ENCODE measurements at places on chromosomes 12 and 14. TPM values are rescaled to one million over a fixed set of nuclear protein-coding genes. Genes with fewer than 3 reads are reported as not detected.

The FRMD6 gene
- 134 TPM for total RNA-seq

The SLC5A8 gene
- not detected for total RNA-seq

The GPRC5D gene
- total RNA-seq, result not detected

The HOXC4 gene
- not detected for total RNA-seq

The KRT6C gene
- 261 TPM for total RNA-seq

The KLHL33 gene
- not detected for total RNA-seq

The PLCZ1 gene
- total RNA-seq, result not detected

The RNASE3 gene
- not detected for total RNA-seq

The TMEM233 gene
- not detected for total RNA-seq

The MDGA2 gene
- total RNA-seq, result not detected

The LDHB gene
- total RNA-seq, result 1,027 TPM

The KRT74 gene
- 0.33 TPM for total RNA-seq

The SLC6A12 gene
- total RNA-seq, result not detected

The POTEM gene
- not detected for total RNA-seq

The CLECL1 gene
- not detected for total RNA-seq

The PAWR gene
- total RNA-seq, result 28.3 TPM

The GALNT9 gene
- not detected for total RNA-seq

The ABCC9 gene
- 0.35 TPM for total RNA-seq

Measured in airway epithelial cell (primary cell).